Muscle of arm (tissue), 14 donors: ENCODE measurements at places on chromosomes 3 and 15. TPM values are rescaled to one million over a fixed set of nuclear protein-coding genes. Genes with fewer than 3 reads are reported as not detected.

GABRR3 gene
- not detected for polyA plus RNA-seq

FHIT gene
- not detected for polyA plus RNA-seq

NR2F2 gene
- 47.0 TPM for polyA plus RNA-seq

ECE2 gene
- not detected for polyA plus RNA-seq

OXTR gene
- 7.7 TPM for polyA plus RNA-seq

SCN5A gene
- polyA plus RNA-seq = 7.0 TPM

DNA sequence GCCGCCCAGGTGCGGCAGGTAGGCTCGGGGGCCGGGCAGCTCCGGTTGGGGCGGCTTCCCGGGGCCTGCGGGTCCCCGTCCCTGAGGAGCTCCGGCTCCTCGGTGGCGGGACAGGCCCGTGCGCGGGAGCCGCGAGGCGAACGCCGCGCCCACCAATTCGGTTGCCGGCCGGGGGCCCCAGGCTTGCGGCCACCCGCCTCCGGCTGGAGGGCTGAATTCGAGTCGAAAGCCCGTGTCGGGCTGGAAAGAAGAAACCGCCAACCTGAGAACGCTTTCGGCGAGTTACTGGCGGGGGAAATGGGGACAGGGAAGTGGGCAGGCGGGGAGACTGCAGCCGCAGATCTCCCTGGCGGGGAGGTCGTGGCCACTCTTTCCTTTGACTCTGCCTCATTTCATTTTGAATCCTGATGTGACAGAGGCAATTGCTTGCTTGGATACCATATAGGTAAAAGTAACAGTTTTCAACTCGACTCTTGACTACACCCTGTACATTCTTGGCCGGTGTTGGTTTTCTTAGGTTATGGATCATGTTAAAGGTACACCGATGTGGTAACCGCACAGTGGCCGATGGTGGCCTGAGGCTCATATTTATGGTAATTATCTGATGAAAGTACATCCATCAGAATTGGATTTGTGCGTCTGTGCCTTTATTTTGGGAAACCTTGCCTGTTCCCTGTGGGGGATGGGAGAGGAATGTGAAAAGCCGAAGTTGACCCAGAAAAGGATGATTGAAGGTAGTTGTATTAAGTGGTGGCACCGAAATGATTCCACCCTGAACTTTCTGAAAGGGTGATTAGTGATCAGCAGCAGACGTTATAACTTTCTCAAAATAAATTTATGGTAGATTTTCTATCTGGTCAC lies 1.7 kb downstream of the B3GNT5 start:
- DNase-seq = no peak

- DNase-seq = no peak
Measured at GRCh38 chr15:39115379-39116057, 465.4 kb upstream of the THBS1 start.

GRCh38 chr3:106371971-106372805 lies 503.4 kb upstream of the CBLB start:
- no peak for DNase-seq

DNA sequence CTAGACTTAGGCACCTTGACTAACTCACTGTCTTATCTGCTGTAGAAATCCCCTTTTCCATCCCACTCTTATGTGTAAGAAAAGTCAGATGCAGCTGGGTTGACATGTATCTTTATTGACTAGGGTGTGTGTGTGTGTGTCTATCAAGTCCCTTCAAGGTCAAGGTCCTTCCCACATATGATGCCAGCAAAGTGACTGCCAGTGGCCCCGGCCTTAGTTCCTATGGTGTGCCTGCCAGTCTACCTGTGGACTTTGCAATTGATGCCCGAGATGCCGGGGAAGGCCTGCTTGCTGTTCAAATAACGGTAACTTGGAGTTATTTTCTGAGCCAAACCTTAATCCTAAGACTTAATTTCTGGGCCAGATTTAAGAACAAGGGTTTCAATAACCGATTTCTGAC lies 76.3 kb downstream of the DNASE1L3 start:
- no peak for DNase-seq

- DNase-seq = peak; percentile 74
Measured at GRCh38 chr15:38068626-38069391, 134.4 kb downstream of the TMCO5A start.

GRCh38 chr3:60916546-60916945 lies 334.7 kb downstream of the FHIT start:
- peak; percentile 30 for DNase-seq

GRCh38 chr3:167611718-167612117 lies 42.0 kb downstream of the WDR49 start:
- DNase-seq = no peak

- DNase-seq = no peak
Measured at GRCh38 chr3:62416144-62416543, 42.8 kb upstream of the FEZF2 start.

DNA sequence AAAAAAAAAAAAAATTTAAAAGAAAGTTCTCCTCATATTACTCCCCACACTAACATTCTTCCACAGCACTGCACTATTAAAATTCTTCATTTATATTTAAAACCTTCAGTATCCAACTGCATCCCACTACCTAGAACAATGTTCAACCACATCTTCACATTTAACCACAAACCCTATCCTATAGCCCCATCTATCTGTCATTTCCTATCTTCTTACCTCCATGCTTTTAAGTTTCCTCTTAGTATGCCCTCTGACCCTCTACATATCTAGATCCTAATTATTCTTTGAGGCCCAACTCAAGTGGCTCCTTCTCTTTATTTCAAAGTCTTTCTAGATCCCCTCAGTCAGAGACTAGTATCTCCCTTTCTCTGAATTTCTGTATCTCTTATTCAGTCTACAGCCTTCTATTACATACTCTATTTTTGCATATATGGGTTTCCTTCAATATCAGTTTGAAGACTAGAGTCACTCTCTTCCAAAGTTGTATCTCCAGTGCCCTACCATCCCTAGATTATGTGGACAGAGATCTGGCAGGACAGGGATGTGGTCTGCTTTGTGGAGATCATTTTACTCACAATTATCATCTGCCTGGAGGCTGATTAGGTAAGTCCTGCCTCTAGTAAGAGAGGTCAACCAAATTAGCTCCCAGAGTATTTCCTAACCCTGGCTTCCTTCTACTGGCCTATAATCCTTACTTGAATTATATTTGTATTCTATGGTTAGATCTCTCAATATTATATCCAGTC lies 1.4 kb downstream of the CIAO2A start:
- no peak for DNase-seq

- DNase-seq = peak; percentile 33
Measured at GRCh38 chr3:45647148-45647619, 42.0 kb upstream of the SACM1L start.

GRCh38 chr3:143952569-143953072 lies 19.0 kb upstream of the DIPK2A start:
- DNase-seq = no peak

DNA sequence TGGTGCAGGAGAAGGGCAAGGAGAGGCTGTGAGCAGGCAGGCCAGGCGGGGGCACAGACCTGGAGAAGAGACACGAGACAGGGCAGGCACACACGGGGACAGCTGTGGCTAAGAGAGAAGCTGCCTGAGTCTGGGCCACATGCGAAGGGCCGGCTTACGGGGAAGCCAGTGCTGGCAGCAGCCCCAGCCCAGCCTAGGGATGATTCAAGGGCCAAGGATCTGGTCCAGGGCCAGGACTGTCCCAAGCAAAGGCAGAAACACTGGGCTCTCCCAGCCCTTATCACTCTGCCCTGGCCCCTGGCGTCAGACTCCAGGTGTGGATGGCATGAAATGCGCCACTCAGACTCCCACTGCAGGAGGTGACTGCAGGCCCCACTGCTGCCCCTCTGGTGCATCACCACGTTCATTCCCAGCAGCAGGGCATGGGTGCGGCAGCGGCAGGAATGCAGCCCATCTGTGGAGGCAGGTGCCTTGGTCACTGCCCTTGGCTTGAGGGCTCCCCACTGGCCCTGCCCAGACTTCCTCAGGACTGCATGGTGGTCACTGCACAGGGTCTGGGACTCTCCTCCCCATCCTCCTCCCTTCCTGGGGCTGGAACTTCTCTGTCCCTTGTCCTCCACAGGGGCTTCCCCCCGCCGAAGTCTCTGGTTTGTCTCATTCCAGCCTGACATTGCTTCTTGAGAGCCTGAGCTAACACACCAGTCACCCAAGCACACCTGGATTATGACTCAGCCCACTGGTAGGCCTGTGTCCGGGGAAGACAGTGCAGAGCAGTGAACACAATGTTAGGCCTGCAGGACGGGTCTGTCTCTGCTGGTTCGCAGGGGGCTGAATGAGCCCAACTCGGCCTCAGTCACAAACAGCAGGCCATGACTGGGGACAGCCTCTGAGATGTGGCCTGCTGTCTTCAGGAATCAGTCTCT lies 69.3 kb downstream of the TBC1D2B start:
- DNase-seq = no peak

GRCh38 chr3:115361806-115362205 lies 214.7 kb upstream of the ZBTB20 start:
- DNase-seq = peak; percentile 53

- no peak for DNase-seq
Measured at GRCh38 chr15:101391981-101392640, 97.1 kb upstream of the SNRPA1 start.

DNA sequence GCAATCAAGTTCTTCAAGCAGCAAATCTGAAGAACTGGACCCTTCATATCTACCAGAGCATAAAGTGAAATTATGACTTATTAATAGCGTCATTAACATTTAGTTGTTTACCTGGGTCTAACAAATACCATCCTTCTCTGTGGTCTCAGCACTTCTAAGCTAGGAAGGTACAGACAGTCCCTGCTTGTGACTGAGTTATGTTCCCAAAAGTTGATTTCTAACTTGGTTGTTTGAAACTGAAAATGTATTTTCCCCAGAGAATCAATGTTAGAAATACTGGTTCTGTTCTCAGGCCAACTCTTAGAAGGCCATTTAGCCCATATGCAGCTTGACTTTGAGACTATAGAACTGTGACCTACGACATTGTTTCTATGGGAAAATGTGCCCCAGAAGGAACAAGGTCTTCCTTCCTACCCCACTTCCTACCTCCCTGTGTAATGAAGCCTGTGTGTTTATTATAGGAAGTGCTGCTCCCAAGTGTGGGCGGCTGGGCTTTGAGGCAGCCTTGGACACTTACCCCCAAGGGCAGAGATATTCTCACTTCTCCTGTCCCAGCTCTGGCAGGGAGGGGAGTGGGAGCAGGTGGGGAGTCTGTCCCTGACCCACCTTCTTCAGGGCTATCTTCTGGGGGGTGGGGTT lies 12.2 kb upstream of the MAPK6 start:
- DNase-seq = no peak

GRCh38 chr3:189455009-189455408 lies 176.2 kb upstream of the TP63 start:
- no peak for DNase-seq

DNA sequence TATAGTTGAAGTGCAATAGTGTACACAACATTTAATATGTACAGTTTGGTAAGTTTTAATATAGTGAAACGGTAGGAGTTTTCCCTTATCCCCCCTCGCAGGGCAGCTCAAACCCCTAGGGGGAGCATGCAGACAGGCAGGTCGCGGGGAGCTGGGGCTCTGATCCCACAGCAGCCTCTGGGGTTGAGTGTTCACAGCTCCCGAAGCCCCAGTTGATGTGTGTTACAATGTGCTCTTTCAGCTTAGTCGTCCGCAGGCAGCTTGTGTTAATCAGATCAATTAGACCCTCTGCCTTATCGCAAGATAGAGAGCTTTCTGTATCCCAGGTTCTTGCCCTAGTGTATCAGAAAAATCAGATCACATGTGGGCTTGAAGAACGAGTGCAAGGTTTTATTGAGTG lies 143.1 kb upstream of the CHRNA7 start:
- DNase-seq = no peak

GRCh38 chr3:182800508-182800907 lies 7.2 kb downstream of the ATP11B start:
- no peak for DNase-seq

DNA sequence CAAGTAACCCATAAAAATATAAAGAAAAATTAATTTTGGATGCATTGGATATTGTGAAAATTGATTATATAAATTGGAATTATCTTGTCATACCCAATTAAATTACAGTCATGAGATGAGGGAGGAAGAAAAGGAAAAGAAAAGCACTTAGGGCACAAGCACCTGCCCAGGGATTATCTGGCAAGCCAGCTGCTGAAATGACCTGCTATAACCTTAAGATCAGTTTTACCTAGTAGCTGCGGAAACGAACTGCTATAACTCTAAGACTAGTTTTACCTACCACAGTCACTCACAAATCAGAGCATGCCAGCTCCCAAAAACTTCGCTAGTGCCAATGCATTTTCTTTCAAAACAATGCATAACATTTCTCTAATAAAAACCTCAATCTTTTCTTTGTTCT lies 26.2 kb downstream of the LRRFIP2 start:
- DNase-seq = no peak

GRCh38 chr3:11601446-11602238 lies 42.1 kb downstream of the VGLL4 start:
- DNase-seq = no peak

DNA sequence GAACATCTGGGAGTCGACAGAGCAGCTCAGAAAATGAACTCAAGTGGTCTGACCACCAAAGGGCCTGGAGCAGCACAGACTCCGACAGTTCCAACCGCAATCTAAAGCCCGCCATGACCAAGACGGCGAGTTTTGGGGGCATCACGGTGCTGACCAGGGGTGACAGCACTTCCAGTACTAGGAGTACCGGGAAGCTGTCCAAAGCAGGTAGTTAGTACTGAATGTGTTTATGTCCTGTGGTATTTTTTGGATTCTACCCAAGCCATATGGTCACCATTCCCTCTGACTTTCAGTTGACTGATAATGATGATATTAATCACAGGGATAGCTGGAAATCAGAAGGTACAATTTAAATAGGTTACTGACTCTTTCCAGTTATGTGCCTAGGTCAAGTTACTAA lies 82.3 kb downstream of the ARPP21 start:
- no peak for DNase-seq

GRCh38 chr3:45317710-45318109 lies 70.7 kb upstream of the LARS2 start:
- no peak for DNase-seq
